ENCODE measurements at places on chromosomes 1 and 21.

DNA sequence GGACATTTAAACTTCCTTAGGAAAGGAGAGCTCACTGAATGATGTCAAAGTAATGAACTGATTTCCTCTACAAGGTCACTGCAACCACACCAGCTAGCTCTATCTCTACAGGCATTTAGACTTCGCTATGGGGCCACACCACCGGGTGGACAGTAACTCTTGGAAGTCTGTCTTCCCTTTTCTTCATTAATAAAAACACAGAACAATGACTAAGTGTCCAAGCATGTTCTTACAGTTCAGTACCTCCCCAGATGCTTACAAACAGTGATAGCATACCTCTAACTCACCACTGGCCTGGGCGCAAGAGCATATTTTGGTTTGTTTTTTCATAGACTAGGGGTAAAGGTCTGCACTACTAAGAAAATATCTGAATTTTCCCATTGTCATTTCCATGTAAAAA is 54.6 kb downstream of the SIM2 start:
- DNase-seq = no peak

DNA sequence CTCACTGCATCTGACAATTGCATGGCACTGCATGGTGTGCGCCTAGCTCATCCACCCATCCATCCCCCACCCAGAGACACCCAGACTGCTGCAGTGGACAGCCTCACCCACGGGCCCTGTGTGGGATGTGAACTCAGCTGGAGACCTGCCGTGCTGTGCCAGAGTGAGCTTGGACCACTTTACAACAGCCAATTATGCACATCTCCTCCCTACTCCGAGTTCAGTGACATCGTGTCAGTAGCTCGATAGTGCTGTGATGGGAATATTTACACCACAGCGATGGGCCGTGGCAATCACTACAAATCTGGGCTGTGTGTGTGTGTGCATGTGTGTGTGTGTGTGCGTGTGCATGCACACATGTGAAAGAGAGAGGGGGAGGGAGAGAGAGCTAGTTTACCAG is 42.5 kb downstream of the TMEM51 start:
- no peak for DNase-seq

- no peak for DNase-seq
These were observed 77.0 kb upstream of the MACF1 start for GRCh38 chr1:39127513-39127912.

DNA sequence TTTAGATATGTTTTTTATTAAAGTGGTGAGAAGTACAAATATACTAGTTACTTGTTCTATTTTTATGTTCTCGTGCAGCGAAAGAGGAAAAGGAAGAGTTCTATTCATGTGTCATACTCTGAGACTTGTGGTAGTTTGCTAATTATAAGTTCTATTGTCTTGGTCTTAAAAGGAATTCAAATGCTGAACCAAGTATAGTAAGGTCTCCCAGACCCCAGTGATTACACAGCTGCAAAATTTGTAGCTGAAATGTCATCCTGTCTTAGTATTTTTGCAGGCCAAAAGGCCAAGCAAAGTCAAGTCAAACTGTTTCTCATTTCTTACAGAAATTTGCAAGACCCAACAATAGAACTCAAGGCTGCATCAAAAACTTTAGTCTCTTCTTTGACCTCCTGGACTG is 268.7 kb downstream of the CHRM3 start:
- DNase-seq = no peak

DNA sequence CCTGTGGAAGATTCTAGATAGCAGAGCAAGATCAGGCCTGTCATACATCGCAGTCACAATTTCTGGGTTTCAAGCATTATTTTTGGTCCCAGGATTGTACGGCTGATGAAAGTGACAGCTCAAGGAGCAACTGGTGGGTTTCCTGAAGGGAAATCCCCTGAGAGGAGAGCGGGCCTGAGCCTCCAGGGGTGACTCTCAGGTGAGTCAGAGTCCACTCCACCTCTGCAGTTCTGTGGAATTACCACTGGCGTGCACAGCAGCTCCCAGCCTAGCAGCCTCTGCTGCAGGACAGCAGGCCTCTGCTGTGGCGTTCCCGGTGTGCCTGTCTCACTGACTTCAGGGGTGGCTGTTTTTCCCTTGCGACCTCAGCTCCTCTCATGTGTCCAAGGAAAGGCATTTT is 24.4 kb downstream of the SLC66A1 start:
- no peak for DNase-seq

GRCh38 chr21:39097981-39098380 is 85.3 kb downstream of the PSMG1 start:
- DNase-seq = no peak

DNA sequence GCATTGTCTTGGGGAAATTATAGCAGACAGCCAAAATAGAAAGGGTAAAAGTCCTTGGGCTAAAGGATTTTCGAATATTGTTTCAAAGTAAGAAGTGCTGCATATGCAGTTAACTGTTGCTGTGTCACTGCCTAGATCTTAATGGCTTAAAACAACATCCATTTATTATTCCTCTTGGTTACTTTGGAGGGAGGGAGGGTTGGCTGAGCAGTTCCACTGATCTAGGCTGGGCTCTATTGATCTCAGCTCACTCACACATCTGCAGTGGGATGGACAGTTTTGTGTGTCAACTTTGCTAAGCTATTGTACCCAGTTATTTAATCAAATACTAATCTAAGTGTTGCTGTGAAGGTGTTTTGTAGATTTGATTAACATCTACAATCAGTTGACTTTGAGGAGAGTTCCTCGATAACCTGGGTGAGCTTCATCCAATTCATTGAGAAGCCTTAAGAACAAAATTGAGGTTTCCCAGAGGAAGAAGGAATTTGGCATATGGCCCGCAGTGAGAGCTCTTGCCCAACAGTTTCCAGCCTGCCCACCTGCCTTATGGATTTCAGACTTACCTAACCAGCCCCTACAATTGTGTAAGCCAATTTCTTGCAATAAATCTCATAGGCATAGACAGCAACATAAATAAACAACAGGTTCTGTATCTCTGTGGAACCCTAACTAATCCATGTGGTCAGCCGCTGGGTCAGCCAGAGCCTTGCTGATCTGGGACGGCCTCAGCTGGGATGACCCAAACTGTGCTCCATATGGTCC is 187.3 kb downstream of the AK5 start:
- DNase-seq = no peak

DNA sequence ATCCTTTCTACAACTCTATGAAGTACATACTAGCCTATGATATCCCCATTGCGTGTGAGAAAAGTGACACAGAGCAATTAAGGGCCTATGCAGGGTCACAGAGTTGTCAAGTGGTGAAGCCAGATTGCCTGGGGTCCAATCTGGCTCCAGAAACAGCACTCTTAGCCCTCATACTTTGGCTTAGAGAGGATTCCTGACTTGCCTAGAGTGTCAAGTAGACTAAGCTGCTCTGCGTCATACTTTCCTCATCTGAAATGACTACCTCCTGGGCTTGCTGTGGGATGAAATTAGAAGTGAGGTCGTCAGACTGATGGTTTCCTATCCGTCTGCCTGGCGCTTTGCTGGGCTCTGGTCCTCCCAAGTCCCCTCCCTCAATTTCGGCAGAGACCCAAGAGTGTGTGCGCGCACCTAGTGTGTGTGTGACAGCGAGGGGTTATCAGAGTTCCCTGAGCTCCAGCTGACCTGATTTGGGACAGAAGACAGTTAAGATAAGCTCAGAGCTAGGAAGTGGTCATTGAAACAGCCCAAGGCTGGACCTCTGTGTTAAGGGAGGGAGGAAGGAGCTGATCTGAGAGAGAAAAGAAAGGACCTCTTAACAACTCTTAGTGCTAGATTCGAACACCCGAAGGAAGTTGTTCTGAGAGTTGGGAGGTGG is 5.4 kb upstream of the NUAK2 start:
- DNase-seq = no peak

GRCh38 chr1:6582370-6582769 is 2.6 kb downstream of the ZBTB48 start:
- DNase-seq = no peak

DNA sequence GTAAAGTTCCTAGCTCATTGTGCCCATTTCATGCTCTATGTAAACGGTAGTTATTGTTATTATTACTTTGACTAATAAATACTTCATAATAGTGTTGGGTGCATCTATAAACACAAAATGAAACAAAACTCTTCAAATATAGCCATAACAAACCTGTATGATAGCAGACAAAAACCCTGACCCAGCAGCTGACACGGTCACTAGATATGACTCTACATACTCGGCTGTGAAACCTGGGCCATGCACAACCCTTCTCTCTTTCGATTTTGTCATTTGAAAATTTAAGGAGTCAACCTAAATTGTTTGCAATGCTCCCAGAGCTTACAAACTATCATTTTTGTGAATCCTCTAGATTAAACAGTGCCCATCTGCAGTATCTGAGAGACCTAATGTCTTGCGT is 8.0 kb upstream of the RGS13 start:
- DNase-seq = no peak

DNA sequence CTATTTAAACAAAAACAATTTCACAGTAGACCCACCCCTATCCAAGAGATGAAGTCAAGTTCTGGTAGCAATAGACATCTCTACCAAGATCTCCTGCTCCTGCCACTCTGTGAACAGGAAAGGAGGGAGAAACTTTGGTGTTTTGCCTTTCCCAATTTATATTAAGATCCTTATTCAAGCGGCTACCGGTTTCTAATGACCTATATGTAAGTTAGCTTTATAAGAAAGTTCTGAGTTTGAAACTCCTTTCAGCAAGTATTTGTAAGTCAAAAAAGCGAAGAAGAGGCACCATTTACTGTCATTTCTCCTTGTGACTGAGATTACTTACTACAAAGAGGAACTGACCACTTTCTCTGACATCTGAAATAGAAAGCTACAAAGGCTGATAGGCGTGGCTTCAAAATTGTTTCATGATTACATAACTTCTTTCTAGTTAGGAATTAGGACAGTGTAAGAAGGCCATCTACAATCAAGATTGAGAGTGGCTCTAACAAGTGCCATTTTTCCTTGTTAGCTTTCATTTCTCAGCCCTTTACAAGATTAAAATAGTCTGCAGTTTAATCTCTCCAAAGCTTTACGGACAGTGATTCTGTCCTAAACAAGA is at the start of gene MNDA:
Gene MNDA (plus strand): TSS at position 448 of the 604 bp plus-strand sequence. CDS start 10,803 bp downstream, outside the sequence.
- DNase-seq = peak; percentile 9

GRCh38 chr1:6471970-6472368 is 6.0 kb upstream of the TNFRSF25 start:
- DNase-seq = no peak

- no peak for DNase-seq
These were observed 22.4 kb upstream of the ARHGAP29 start for GRCh38 chr1:94259635-94260289.

DNA sequence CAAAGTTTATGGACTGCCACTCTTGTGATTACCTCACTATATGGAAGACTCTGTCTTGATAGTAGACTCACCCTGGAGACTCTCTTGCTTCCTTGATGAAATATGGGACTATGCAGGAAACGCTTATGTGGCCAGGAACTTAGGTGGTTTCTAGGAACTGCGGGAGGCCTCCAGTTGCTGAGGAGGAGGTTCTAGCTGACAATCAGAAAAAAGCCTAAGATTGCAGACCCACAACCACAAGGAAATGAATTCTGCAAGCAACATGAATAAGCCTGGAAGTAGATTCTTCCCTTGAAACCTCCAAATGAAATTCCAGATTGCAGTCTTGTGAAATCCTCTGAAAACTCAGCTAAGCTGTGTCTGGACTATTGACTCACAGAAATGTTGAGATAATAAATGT is 88.9 kb upstream of the COL11A1 start:
- no peak for DNase-seq

GRCh38 chr1:27009601-27010197 is 3.0 kb downstream of the TENT5B start:
- no peak for DNase-seq

DNA sequence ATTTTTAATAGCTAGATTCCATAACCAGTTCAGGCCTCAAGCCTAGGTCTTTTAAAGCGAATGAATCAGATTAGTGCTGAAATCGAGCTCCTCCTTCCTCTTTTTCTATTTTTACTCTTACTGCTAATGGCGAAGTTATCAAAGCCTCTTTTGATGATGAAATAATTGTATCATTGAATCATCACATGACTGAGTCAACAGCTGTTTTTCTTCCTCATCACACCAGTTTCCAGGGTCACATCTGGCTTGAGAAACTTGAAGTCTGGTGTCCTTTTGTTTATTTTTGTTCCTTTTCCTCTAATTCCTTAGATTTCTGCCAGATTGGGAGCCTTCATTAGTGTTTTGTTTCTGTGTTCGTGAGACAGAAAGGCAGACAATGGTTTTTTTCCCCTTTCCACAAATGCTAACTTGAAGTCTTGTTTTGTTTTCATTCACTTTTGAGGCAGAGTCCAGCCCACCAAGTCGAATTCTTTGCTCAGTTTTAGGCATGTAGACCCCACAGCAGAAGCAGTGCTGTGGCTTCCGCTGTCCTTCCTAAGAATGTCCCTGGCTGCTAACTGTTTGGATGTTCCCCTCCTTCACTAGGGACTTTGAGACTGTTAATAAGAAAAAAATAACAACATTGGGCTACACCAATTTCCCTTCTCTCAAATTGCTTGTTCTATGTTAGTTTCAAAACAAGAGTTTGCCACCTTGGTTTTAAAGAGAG is 51.9 kb upstream of the FMOD start:
- DNase-seq = no peak

- no peak for DNase-seq
These were observed 165.0 kb upstream of the EDN2 start for GRCh38 chr1:41649396-41650027.

GRCh38 chr21:24470852-24471251 is 1136.4 kb downstream of the MRPL39 start:
- no peak for DNase-seq

GRCh38 chr1:50735443-50735842 is 224.6 kb downstream of the FAF1 start:
- DNase-seq = no peak

DNA sequence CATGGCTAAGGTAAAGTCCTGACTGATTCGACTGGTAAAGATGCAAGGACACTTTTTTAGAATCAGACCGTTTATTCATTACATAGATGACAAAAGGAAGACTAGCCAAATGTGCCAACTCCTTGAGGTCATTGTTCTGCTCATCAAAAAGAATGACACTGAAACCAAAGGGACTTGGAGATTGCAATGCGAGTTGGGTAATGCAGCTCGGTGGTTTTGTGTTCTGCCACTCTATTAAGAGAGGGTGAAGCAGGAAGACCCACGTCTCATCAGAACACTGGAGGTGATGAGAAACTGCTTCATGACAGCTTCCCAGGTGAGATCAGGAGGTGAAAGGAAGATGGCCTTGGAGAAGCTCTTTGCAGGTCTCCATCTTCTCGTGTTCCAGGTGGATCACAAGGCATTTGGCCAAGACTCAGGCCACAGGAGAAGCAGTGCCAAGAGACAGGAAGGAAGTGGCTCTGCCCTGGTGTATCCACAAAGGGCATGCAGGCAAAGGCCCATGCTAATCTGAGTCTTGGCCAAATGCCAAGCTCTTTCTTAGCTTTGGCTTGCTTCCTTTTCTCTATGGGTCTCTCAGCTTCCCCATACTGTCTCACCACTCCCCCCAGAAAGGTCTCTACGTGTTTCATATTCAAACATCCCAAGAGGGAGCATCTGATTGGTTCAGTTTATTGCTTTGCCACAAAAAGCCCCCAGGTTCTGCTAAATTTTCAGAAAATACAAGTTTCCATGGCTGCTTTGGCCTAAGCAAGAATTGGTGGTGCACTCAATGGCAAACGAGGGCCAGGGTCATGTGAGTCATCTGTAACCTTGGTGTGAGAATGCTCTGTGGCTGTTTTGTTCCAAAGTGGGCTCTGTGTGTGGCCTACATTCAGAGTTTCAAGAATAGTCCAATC is 5.7 kb upstream of the CCT8 start:
- no peak for DNase-seq

- DNase-seq = no peak
These were observed 74.1 kb upstream of the PLA2G4A start for GRCh38 chr1:186754542-186755145.

Measured in GM12892 (cell line).